NCI-H226 (cell line): ENCODE measurements at places on chromosomes 3 and 15.

GRCh38 chr3:138297059-138297607 lies 32.5 kb downstream of the NME9 start:
- DNase-seq, result no peak

- DNase-seq, result no peak
Observed at GRCh38 chr3:87120881-87121280, 106.2 kb upstream of the CHMP2B start.

GRCh38 chr3:192487033-192487432 lies 240.3 kb downstream of the FGF12 start:
- DNase-seq, result no peak

- DNase-seq, result no peak
Observed at GRCh38 chr3:160612386-160613075, 47.2 kb upstream of the KPNA4 start.

- no peak for DNase-seq
Observed at GRCh38 chr15:78355177-78355576, 15.0 kb downstream of the CRABP1 start.

GRCh38 chr15:52351206-52351908 lies 55.8 kb upstream of the MYO5C start:
- peak; percentile 27 for DNase-seq

- DNase-seq, result no peak
Observed at GRCh38 chr15:54026891-54027290, 48.6 kb downstream of the UNC13C start.

- DNase-seq, result no peak
Observed at GRCh38 chr3:27186013-27186412, 183.2 kb downstream of the NEK10 start.

DNA sequence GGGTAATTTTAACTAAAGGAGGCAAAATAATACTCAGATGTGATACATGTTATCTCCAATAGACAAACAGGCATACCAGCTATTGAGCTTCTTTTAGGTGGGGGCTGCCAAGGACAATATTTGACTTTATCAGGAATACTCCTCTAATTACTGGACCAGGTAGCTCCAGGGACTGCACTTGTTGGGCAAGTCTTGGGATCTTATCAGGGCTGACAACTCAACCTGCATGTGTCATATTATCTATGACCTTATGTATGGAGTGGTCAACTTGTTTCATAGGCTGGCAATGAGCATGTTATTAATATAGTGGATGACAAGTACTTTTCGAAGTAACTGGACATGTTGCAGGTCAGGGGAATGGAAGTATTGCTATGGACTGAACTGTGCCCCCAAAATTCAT lies 15.0 kb upstream of the ZNF445 start:
- DNase-seq, result no peak

DNA sequence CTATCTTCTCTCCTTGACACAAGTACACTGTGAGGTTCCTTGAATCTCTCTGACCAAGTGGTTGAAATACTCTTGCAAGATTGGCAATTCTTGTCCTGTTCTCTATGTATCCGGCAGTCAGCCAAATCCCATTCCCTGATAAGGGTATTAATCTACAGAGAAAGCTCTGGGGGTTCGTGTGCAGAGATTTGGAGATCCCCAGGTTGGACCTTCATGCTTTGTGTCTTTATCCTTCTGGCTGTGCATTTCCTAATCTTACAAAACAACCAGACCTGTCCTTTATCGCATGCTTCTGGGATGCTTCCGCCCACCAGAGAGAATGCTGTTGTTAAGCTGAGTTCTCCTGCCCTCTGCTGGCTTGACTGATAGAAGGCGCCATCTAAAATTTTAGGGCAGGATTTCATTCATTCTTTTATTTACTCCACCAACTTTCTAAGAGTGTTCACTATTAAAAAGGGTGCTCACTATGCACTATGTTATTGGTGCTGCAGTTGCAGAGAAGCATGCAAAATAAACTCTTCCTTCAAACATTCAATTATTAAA lies 8.6 kb upstream of the SST start:
- DNase-seq, result peak; percentile 54

DNA sequence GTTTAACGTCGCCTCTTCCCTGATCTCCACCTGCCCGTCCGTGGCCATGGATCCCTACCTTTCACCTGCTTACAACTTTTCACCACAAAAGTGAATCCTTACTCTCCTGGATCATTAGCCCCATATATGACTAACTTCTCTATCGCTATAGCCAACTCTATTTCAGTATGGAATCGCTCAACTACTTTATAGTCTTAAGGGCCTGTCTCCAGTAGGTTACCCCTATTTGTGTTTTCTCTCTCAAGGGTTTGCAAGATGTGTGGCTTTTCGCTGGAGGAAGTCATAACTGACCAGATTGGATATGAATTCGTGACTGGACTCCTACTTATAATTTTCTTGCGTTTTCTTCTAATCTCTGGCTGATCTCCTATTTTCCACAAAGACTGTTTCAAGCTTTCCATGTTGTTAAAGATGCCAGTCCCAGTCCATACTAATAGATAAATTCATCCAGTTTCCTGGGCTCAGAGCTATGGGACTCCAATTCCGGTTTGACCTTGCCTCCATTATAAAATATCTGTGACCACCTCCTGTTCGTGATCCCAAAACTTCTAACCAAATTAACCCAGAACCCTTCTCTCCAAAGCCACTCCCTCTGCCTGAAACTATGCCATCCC lies 1.3 kb upstream of the STAG1 start:
- no peak for DNase-seq

GRCh38 chr15:69930754-69931153 lies 167.0 kb downstream of the TLE3 start:
- DNase-seq, result no peak

GRCh38 chr3:120095979-120096426 lies 1.8 kb upstream of the GSK3B start:
- DNase-seq, result no peak

GRCh38 chr3:153350420-153350819 lies 188.4 kb downstream of the RAP2B start:
- peak; percentile 86 for DNase-seq

DNA sequence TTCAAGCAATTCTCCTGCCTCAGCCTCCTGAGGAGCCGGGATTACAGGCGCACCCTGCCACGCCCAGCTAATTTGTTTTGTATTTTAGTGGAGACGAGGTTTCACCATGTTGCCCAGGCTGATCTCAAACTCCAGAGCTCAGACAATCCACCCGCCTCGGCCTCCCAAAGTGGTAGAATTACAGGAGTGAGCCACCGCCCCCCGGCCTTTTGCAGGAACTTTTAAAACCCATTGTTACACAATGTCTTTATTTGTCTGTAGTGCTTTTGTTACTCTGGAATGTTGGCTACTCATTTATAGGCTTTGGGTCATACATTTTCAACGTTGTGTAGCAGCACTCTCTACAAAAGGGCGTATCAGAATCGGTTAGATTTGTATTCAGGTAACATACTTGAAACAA lies 499.1 kb downstream of the ROBO2 start:
- DNase-seq, result no peak

DNA sequence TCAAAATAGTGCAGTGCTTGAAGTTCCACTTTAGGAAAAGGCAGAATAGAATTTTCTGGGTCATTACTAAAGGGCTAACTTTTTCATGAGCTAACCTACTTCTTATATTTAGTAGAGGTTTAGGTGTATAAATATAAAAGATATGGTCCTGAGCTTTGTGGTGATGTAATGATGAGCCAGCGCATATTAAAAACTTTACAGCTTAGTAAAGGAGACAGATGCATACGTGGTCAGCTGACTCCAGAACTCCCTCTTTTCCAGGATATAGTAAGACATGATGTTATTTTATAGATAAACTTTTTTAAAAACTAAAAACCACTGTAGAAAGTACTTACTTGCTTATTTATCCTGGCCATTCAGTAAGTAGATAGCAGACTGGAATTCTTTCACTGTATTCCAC lies 895.0 kb downstream of the CADM2 start:
- no peak for DNase-seq

GRCh38 chr15:62853114-62853840 lies 189.3 kb upstream of the TPM1 start:
- DNase-seq, result no peak

GRCh38 chr3:123750209-123750608 lies 133.9 kb downstream of the MYLK start:
- DNase-seq, result no peak

DNA sequence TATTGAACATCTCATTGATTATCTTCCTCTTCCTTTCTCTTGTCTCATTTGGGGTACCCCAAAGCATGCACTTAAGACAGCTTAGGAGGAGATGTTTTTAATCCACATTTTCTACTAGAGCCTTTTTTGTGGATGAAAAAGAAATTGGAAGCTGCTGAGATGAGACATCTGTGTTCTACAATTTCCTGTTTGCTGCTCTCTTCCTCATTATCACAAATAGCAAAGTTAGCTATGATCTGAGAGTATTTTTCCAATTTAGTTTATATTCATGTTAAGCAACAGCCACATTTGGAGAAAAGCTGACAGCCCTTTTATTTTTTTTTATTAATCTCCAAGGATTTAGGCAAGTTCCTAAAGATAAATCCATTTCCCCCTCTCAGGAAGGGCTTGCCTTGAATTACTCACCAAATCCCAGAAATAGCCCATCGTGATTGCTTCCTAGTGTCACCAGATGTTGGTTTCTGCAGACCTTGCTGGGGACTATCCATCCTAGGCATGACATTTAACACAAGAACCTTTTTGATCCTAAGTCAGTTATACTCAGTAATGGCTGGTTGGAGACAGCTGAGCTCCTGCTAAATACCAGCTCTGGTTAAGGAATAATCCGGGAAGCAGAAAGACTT lies 70.8 kb upstream of the FILIP1L start:
- no peak for DNase-seq

DNA sequence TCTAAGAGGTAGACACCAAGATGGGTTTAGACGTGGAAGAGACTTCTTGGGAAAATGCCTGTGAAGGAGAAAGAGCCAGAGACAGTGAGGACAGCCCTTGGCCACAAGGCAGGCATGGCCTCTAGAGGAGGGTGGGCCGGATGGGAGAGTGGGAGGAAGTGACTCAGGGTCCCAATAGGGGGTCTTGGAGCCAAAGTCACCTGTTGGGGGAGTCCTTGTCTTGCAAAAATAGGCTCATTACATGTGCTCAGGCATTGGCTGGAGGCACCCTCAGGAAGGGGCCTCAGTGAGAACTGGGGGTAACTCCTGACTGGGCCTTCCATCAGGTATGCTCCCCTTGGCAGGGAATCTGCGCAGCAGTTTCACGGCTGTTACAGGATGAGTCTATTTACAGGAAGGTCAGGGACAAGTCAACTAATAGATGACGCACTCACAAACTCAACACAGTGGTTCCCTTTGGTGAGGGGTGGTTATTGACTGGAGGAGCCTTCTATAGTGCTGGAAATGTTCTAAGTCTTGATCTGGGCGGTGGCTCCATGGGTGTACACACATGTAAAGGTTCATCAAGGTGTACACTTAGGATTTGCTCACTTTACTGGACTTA lies 259.6 kb downstream of the XXYLT1 start:
- no peak for DNase-seq

- DNase-seq, result no peak
Observed at GRCh38 chr15:76176487-76177085, 116.8 kb downstream of the TMEM266 start.

DNA sequence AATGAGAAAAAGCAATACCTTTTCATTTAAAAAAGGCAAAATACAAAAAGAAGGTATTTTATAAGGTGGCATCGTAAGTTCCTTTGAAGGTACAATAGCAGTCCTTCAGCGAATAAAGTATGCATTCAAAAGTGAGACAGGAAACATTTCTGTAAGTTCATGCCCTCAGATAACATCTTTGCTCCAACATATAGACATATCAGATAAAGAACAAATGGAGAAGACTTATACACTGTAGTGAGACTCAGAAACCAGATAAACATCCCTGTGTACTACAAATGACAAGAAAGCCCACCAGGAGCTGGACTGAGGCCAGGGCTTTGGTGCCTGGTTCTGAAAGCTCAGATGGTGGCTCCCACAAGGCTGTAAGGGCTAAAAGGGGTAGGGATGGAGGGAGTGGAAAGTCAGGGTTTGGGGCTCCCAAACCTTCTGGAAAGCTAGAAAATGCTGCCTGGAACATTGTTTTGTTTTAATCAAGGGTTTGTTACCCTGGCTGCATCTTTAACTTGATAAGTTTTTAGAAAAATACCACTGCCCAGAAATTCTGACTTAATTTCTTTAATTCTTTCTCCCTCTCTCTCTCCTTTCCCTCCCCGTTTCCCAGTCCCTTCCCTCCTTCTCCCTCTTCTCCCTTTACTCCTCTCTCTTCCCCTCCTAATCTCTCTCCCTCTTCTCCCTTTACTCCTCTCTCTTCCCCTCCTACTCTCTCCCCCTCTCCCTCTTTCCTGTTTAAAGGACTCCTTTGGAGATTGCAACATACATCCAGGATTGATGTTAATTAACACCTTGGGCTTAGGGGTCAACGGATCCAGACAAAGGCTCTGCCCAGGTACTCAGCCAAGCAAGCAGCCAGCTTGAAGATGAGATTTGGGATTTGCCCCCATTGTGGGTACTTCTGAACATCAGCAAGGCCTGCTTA lies 126.1 kb downstream of the AQP9 start:
- no peak for DNase-seq

- no peak for DNase-seq
Observed at GRCh38 chr3:113185194-113185835, 26.0 kb upstream of the BOC start.

DNA sequence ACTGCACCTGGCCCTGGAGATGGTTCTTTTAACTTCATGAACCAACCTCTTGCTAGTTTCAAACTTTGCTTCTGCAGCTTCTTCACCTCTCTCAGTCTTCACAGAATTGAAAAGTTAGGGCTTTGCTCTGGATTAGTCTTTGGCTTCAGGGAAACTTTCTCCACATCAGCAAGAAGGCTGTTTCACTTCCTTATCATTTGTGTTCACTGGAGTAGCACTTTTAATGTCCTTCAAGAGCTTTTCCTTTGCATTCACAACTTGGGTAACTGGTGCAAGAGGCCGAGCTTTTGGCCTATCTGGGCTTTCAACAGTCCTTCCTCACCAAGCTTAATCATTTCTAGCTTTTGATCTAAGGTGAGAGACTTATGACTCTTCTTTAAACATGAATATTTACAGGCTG lies 15.7 kb upstream of the TM2D3 start:
- DNase-seq, result no peak

DNA sequence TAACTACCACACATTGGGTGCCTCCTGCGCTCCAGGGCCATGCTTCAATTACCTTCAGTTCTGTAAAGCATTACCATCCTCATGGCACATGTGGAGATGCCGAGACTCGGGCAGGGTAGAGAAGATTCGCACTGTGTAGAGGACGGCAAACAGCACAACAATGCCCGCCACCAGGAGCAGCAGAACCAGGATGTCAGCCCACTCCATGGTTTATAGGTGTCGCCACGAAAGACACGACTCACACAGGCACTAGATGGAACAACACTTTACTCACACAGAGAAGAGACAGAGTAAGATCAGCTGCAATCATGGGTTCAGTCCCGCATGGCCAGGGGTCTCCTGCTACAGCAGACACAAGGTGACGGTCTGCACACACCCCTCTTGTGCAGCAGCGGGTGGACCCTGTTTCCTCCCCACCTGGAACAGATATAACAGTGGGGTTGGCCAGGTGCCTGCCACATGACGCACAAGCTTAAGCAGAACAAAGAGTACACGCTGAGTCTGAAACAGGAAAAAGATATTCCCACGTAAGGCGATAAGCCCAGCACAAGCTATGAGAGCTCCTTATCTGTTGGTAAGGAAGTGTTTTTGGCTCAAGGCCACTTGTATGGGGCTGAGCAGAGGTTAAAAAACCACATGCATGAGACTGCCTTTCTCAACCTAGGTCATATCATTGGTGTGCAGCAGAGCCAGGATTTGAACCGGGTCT lies 2.5 kb upstream of the TBC1D21 start:
- DNase-seq, result peak; percentile 99
